ENCODE measurements at places on chromosomes 16 and 17.

DNA sequence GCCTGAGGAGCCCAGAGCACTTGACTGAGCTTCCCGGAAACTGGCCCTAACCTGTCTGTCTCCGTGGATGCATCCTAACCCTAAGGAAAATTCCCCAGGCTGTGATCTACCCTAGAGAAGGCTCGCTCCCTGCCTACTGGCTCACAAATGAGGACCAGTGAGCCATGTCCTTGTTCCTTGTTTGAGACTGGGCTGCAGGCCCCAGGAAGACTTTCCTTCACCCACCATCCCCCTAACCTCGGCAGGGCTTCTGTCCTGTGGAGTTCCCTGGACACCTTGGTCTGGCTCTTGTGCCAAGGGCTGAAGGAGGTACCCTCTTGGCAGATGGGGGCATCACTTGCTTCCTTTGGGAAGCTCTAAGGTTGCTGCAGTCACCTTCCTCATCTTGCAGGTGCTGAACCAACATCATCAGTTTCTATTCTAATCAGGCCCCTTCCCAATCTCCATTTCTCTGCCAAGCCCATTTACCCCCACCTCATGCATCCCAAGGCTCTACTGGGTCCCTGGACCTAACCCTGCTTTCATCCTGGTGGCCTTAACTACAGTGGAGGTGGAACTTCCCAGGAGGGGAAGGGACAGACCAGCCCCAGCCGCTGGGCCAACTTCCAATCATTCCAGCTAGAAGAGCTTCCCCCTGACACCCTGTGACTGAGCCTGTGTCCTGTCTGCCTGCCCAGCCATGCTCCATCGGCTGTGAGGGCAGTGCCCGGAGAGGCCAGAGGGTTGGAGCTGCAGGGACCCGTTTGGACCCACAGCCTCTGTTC is 12.4 kb downstream of the RNF40 start:
- DNase-seq, result no peak

- peak; percentile 91 for DNase-seq
Observed at GRCh38 chr17:57481910-57482391, 225.6 kb downstream of the MSI2 start.

- no peak for DNase-seq
Observed at GRCh38 chr16:78994135-78994745, 606.3 kb downstream of the MAF start.

- DNase-seq, result no peak
Observed at GRCh38 chr17:47875011-47875985, 20.7 kb upstream of the SP2 start.

GRCh38 chr17:62818526-62818925 is 10.4 kb upstream of the MARCHF10 start:
- no peak for DNase-seq

GRCh38 chr17:21034340-21035235 is 8.2 kb downstream of the USP22 start:
- DNase-seq, result peak; percentile 34

- DNase-seq, result no peak
Observed at GRCh38 chr17:78267253-78268073, 36.0 kb downstream of the TMEM235 start.

DNA sequence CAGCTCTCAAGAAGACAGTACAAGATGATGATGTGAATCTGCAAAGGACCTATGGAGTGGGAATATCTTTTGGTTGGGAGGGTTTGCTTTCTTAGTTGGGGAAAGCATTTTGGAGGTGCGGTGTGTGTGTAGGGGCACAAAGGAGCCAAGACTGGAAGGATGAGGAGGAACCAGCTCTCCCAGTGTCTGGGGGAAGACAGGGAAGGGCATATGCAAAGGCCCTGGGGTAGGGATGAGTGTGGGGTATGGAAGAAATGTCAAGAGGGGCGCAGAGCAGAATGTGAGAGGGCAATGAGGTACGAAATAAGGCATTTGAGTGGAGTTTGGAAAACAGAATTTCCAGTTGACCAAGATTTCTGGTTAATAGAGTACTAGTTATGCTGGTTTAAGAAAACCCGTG is 187.4 kb downstream of the SNX29 start:
- DNase-seq, result no peak

GRCh38 chr17:72336026-72336803 is 215.4 kb downstream of the SOX9 start:
- DNase-seq, result no peak

DNA sequence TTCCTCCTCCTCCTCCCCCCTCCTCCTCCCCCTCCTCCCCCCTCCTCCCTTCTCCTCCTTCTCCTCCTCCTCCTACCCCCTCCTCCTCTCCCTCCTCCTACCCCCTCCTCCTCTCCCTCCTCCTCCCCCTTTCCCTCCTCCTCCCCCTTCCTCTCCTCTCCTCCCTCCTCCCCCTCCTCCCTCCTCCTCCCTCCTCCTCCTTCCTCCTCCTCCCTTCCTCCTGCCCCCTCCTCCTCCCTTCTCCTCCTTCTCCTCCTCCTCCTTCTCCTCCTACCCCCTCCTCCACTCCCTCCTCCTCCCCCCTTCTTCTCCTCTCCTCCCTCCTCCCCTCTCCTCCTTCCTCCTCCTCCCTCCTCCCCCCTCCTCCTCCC is 6.6 kb upstream of the PDP2 start:
- DNase-seq, result no peak

- DNase-seq, result no peak
Observed at GRCh38 chr17:19442731-19443130, 31.7 kb downstream of the RNF112 start.

DNA sequence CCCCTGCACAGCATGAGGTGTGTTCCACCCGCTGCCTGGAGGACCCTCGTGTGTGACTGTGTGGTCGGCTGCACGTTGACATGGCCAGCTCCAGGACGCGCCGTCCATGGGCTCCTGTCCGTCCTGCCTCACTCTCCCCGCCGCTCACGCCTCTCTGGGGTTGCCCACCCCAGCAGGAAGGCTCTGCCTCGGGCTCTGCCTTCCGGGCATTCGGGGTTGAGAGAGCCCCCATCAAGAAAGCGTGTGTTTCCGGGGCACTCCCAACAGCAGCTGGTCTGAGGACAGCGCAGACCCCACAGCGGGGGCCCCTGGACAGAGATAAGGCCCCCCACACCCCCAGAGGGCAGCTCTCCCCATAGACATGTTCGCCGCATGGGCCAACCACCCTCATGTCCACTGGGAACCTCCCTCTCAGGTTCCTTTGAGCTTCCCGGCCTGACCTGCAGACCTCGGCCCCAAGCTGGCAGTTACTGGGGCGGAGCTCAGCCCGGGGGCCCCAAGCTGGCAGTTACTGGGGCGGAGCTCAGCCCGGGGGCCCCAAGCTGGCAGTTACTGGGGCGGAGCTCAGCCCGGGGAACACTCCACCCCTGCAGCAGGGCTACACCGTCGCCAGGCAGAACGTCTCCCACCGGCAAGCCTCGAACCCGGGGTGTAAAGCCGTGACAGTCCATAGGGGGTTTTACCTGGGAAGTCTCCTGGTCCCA is 8.4 kb upstream of the PIEZO1 start:
- no peak for DNase-seq

DNA sequence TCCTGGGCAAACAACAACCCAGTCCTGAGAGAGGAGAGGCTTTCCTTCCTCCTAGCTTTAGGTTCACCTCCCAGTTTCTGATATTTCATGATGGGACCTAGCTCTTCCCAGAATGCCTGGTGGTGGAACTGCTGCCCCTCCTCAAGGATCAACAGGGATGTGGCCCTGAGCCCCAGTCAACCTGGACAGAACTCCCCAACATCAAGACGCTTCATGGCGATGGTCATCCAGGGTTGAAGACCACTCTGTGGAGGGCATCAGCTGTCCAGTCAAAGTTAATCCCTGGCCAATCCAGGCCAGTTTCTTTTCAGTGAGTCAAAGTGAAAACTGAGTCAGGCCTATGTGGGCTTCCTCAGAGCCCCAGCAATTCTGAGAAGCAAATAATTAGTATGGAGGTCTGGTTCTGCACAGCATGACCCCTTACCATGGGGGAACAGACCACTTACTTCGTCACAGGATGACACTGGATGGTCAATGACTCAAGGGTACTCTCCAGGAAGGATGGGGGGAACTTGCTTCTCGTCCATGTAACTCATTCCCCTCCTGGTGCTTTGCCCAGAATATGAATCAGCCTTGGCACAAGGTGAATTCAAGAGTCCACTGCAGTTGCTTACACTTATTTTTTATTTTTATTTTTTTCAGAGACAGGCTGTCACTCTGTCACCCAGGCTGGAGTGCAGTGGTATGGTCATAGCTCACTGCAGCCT is 14.7 kb upstream of the XYLT2 start:
- DNase-seq, result peak; percentile 99

DNA sequence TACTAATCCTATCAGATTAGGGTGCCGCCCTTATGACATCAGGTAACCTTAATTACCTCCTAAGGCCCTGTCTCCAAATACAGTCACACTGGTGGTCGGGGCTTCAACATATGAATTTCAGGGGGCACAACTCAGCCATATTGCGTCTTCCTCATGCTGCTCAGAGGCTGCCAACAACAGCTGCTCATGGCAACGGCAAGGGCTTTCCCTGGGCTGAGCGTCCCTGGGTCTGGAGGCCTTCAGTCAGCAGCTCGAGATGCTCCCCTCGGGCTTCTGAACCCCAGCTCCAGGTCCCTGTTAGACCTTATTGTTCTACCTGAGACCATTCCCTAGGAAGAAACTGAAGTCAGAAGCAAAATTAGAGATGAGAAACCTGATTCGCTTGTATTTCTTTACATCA is 157.2 kb downstream of the TMEM132E start:
- no peak for DNase-seq

DNA sequence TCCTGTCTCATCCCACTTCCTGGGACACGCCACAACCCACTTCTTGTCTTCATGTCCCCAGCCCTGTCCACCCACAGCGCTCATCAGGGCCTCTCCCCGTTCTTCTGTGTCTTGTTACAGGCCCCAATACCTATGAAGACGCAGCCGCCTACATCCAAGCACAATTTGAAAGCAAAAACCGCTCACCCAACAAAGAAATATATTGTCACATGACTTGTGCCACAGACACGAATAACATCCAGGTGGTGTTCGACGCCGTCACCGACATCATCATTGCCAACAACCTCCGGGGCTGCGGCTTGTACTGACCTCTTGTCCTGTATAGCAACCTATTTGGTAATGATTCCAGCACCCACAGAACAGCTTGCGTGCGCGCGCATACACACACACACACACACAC is 70.6 kb downstream of the AMFR start:
- DNase-seq, result no peak

DNA sequence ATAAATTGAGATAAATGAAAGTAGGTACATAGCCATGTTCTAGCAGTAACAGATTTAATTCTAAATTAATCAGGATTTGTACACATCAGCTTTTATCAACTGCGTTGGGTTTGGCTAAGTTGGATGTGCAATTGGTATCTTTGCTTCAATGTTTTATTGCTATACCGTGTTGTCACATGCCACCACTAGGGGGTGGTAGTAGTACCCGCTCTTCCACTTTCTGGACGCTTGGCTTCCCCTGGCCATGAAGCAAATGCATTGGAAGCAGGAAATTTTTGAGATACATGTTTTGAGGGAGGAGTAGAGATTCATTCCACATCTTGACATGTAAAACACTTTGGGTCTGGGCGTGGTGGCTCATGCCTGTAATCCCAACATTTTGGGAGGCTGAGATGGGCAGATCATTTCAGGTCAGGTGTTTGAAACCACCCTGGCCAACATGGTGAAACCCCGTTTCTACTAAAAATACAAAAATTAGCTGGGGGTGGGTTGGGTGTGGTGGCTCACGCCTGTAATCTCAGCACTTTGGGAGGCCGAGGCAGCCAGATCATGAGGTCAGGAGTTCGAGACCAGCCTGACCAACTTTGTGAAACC is 58.6 kb downstream of the EMP2 start:
- peak; percentile 74 for DNase-seq

DNA sequence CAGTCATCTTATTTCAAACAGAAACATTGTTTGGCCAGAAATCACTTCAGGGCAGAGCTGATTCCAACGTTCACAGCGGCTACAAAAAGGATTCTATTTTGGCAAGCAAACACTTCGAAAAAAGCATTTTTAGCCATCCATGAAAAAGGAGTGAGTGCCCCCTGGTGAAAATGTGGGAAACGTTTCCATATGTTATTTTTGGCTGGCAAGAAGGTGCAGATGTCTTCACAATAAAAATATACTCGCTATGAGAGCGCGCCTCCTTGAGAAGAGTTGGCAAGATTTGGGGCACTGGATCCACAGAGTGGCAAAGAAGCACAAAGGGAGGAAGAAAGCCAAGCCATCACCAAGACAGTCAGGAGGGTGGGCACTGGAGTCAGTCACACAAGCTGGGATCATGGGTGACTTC is 191.1 kb downstream of the CHD9NB start:
- peak; percentile 6 for DNase-seq

DNA sequence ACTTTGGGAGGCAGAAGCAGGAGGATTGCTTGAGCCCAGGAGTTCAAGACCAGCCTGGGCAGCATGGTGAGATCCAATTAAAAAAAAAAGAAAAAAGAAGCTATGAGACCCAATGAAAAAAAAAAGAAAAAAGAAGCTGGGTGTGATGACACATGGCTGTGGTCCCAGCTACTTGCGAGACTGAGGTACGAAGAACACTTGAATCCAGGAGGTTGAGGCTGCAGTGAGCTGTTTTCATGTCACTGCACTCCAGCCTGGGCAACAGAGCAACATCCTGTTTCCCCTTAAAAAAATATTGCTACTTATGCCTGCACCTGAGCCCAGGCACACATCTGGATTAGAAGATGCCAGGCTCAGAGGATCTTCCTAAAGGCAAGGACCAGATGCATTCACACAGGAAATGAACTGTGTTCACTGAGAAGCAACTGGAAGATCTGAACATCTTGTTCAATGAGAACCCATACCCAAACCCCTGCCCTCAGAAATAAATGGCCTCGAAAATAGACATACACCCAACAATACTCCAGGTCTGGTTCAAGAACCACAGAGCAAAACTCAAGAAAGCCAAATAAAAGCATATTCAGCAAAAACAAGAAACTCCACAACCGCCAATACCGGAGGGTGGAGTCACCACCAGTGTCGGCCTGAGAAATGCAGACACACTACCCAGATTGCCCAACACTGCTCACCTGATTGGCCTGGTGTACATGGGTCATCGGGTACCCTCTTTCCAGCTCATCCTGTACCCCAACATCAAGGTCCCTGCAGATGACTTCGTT is 4.4 kb downstream of the RNF135 start:
- no peak for DNase-seq

DNA sequence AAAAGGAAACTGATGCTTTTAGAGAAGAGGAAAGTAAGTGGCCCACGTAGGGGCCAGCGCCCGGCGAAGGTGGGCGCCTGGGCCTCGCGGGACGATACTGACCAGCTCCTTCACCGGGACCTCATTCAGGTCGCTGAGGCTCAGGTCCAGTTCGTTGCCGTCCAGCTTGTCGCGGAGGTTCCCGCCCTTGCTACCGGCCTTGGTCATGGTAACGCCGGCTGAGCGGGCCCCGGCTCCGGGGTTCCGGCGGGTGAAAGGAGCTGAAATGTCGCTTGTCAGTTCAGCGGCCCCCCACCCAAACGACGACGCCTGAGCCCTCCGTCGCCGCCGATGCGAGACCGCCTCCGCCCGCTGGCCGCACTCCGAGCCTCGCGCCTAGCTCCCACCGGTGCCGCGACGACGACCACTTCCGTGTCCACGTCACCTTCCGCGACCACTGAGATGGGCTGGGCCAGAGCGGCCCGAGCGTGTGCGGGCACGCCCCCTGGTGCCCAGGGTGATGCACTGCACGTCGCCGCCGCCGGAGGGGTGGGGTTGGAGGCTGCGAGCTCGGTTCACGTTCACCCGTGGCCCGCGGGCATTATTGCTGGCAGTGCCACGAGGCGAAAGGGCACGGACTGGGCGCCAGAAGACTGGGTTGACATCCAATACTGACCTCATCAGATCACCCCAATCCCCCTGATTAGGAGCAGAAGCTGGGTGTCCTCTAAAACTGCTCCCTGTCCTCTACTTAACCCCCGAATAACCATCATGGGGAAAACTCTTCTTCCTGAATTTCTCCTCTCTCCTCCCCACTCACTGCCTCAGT is at the start of gene LRRC59:
Gene LRRC59, minus strand, starts transcription at position 413 of the 808 bp plus-strand sequence. Its CDS starts 206 bp downstream, at position 207.
- DNase-seq, result peak; percentile 81

- DNase-seq, result no peak
Observed at GRCh38 chr17:29713626-29714025, 90.9 kb upstream of the CORO6 start.
